ENCODE measurements at places on chromosomes 2 and 18.

DNA sequence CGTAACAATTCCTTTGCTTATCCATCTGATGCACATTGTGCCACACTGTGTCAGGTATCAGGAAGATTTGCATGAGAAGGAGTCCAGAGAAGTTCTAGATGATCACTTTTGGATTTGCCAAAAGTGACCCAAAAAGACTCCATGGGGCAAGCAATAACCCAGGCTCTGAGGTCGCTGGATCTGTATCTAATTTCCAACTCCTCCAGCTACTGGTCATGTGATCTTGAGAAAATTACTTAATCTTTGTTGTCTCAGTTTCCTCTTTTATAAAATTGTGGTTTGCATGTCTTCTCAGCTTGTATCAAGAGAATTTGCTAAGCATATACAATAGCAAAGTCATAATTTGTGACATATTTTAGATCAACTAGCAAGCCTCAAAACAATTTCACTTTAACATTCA is 61.3 kb upstream of the ITGA4 start:
- ATAC-seq = no peak

DNA sequence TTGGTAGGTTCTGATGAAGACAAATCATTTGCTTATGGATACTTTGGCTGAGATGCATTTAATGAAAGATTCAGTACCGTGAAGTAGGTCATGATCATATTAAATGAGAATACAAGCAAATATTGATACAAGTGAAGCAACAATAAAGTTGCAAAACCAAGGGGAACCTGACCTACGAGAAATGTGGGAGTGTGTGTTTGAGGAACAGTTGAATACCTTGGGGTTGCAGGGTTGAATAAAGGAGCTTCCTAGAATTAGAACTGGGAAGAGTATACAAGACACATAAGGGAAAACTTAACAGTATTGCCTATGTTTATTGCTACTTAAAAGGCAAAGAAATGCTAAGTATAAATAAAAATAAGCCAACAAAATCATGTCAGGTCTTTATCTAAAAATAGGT is 702.9 kb downstream of the ERBB4 start:
- no peak for ATAC-seq

- ATAC-seq = no peak
Observed at GRCh38 chr18:62621546-62621945, 93.8 kb upstream of the PHLPP1 start.

- ATAC-seq = no peak
Observed at GRCh38 chr18:79317703-79318102, 78.0 kb upstream of the NFATC1 start.

DNA sequence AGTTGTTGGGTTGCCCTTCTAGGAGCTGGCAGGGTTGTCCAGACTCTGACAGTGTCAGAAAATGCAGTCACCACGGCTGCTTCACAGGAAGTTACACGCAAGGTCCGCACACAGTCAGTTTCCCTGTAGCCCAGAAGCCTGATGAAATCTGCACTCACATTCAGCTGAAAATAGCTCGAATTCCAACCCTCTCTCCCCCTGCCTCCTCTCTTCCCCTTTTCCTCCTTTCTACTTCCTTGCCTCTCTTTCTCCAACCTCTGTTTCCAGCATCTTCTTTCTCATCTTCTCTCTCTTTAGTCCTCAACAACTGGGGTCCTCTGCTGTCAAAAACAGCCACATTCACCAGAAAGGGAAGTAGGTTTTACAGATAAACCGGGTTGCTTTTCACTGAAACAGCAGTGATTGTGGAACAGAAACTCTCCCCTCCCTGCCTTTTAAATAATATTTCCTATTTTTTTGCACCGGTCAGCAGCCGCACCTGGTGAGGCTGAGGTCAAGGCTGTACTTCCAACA is 69.3 kb downstream of the BCL11A start:
- no peak for ATAC-seq

DNA sequence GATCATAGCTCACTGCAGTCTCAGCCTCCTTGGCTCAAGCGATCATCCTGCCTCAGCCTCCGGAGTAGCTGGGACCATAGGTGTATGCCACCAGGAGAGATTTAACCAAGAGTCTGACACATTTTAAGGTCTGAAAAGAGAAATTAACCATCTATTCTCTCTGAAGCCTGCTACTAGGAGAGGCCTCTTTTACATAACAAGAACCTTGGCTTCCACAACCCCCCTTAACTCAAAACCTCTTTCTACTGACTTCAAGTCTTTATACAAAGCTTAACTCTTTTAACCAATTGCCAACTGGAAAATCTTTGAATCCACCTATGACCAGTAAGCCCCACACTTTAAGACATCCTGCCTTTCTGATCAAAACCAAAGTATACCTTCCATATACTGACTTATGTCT is 279.9 kb upstream of the CELF4 start:
- no peak for ATAC-seq

GRCh38 chr2:61185231-61185728 is 23.3 kb downstream of the C2orf74 start:
- no peak for ATAC-seq

DNA sequence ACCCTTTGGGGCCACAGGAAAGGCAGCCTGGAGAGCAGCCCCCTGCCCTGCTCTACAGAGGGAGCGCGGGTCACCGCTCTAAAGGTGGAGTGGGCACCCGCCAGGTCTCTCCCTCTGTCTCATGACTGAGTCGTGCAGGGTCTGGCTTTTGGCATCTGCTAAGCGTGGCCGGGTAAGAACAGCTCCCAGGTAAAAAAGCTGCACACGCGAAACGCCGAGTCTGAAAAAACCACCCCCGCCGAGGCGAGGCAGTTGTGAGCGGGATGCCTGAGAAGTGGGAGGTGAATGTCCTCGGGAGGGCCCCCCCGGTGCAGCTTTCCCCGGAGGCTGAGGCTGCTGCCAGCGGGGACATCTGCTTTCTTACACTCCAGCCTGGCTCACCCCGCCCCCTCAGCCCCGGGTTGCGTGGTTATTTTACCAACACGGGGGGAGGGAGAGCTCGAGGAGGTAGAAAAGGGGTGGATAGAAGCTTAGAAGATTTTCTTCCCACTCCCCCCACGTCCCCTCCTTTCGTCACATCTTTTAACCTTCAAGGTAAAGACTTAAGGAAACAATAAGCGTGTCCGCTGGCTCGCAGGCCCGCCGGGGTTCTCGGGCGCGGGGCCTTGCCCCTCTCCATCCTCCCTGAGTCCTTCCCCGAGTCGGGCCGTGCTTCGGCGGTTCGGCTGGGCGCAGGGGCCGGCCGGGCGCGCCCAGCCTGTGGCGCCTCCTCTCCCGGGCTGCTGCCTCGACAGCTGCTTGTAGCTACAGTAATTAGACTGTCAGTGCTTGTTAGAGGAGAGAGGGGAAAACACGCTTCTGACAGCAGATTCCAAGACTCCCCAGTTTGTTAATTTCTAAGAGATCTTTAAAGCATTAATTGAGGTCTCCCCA is 70.6 kb upstream of the PSMD14 start:
- ATAC-seq = peak; percentile 77

GRCh38 chr2:202376460-202377206 is 506 bp downstream of the BMPR2 start:
- peak; percentile 26 for ATAC-seq

DNA sequence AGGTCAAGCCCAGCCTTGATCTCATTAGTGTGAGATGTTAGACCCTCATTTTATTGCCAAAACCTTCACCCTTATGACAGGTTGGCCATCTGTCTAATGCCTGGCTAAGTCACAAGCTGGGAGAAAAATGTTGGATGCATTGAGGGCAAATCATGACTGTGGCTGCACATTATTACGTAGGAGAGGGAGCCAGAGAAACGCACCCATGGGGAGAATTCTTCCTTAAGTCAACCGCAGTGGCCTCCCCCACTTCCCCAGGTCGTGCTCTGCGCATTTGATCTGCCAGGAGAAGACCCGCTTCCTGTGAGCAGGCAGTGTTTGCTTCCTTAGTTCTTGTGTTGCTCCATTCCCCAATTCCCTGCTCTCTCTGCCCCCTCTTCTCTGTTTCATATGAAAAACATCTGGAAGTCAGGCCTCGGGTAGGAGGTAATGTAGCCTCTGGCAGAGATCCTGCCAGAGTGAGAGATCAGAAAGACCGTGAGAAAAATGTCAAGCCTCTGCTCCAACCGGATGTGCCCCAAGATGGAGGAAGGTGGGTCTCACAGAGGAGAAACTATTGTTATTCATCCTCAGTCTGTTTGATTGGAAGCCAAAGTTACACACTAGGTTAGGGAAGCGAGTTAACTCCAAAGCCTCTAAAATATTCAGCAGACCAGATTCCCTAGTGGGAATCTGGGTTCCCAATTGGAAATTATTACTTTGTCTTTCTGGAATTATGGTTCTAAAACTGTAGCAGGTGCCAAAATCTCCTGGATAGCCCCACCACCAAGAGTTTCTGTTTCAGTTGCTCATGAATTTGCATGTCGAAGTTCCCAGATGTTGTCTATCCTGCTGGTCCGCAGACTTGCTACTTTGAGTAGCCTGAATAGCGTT is 144.3 kb upstream of the PELI1 start:
- no peak for ATAC-seq

DNA sequence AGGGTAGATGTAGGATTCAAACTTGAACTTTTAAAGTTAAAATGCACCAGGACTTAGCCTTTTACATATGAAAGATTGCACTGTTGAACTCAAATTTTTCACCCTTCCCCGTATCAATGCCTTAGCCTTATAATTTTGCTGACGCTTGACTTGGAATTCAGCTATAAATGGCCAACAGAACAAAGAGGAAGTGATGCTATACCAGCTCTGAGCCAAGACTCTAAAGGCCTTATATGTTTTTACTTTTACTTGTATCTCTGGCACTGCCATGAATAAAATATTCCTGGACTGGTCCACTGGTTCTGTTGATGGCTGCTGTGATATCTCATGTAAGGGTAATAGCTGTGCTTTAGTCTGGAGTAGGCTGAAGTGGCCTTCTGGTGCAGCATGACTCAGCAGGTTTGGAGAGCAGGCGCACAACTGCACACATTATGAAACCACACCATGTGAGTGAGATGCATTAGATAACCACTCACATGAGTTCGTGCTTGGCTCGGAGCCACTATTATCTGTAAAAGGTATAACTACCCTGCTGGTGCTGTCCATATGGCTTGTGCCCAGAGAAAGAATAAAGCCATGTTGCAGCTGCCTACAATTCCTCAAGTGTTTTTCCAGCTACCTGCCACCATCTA is 8.4 kb upstream of the IER3IP1 start:
- peak; percentile 51 for ATAC-seq

DNA sequence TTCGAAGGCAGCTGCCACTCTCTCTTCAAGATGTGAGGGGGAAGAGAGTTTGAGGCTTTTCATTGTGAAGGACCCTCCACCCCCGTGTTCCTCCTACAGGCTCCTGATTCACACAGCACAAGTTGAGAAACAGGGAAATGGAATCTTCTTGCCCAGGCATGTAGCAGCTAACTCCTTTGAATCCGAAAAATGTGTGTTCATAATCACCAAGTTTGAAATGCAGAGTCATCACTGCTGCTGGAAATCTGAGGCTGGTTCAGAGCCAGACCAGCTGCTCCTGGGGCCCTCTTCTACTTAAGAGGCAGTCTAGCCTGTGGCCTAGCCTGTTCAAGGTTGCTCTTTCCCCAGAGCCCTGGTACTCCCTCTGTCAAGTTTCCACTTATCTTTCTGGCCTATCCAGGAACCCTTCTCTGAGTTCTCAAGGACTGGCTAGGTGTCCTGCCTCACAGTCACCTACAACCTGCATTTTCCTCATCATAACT is 166.4 kb downstream of the TMEM247 start:
- peak; percentile 83 for ATAC-seq

GRCh38 chr2:42743659-42743990 is 20.3 kb downstream of the OXER1 start:
- no peak for ATAC-seq

DNA sequence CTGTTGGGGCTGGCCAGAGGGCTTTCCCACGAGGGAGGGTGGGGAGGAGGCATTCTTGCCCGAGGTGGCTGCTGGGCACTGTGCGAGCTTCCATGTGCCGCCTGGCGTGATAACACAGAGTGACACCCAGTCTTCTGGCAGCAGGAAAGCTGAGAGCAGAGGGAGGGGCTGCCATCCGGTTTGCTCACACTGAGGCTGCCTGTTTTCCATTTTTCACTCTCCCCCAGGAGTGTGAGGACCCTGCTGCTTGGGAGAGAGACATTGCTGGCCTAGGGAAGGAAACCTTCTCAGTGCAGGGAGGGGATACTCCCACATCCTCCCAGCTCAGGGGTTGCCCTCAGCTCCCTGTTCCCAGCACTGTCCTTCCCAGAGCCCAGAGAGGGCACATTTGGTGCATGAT is 73.1 kb downstream of the INHBB start:
- no peak for ATAC-seq

GRCh38 chr2:54494087-54494486 is 38.0 kb downstream of the SPTBN1 start:
- no peak for ATAC-seq

DNA sequence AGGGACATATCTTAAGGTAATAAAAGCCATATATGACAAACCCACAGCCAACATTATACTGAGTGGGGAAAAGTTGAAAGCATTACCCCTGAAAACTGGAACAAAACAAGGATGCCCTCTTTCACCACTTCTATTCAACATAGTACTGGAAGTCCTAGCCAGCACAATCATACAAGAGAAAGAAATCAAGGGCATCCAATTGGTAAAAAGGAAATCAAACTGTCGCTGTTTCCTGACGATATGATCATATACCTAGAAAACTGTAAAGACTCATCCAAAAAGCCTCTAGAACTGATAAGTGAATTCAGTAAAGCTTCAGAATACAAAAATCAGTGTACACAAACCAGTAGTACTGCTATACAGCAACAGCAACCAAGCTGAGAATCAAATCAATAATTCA is 53.8 kb upstream of the PSME4 start:
- ATAC-seq = no peak

GRCh38 chr2:46954951-46955571 is 39.5 kb upstream of the MCFD2 start:
- peak; percentile 45 for ATAC-seq

DNA sequence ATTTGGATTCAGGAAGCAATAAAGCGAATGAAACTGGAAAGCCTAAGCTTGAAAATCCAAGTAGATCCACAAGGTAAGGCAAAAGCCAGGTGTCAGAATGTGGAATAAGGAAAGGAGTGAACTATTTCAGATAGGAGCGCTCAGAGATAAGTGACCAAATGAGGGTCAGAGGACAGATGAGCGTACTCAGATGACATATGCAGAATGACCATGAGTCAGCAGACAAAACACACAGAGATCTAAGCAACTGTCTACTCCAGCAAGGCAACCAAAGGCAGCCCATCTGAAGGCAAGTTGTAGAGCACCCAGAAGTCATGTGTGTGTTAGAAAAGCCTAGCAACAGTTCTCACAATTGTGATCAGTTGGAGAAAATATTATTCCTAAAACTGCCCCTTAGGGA is 548.4 kb upstream of the FSHR start:
- no peak for ATAC-seq

GRCh38 chr2:202022755-202023154 is 10.9 kb upstream of the FZD7 start:
- ATAC-seq = no peak

Measured in esophagus mucosa (tissue), 1 donor.